Renal cortical epithelial cell (primary cell): ENCODE measurements at places on chromosomes 12 and 14.

DNA sequence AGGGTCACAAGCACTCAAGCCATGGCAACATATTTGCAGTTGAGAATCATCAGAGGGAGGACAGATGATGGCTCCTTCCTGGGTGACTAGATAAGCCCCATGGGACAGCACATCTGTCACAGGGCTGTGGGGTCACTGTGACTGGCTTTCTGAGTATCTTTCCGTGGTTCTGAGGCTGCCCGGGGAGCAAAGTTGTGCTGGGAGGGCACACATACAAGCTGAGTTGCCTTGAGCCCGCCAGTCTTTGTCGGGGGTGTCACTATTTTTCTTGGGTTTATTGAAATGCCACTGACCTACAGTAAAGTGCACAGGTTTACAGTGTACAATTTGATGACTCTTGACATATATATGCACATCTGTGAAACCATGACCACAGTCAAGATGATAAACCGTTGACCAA, 17.2 kb upstream of the KIF26A start:
- no peak for DNase-seq

DNA sequence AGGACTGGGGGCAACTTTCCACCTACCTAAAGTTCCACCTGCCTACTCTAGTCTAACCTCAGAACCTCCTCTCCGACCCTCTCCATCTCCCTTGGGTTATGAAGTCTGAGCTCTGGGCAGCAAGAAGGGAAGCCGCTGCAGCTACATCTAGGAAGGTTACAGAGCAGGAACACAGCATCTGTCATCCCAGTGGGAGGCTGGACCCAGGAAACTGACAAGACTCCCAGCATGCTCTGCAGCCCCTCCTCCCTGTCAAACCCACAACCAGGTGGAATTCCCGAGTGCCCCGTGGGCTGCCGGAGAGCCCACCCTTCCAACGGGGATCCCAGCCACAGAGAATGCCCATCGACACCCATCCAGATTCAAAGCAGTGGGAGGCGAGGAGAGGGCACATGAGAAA, 2.1 kb downstream of the TESC start:
- DNase-seq = no peak

DNA sequence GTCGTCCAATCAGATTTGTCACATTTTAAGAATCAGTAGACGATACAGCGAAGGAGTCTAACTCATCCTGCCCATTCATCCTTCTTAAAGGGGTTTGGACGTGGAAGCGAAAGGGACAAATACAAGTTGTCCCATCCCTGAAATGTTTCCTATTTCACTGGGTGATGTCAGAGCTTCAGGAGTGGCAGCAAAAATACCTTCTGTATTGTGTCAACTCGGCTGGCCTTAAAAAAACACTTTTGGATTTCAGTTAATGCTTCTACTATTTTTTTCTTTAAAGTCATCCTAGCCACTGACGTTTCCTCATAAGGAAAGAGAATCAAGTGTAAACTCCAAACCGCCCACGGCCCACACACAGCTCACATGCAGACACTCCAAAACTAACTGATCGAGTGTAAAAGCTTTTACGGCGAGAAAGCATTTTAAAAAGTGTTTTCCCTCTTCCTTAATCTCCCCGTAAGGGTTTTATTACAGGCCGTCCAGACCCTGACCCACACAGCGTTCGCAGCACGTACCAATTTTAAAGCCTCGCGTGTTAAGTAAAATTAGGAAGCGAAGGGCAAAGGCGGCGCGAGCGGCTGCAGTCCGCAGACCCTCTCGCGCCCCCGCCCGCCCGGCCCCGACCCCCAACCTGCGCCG, 593 bp downstream of the CFL2 start:
- DNase-seq = peak; percentile 86

- DNase-seq = no peak
Observed at GRCh38 chr12:118377021-118377883, 897 bp downstream of the SUDS3 start.

- DNase-seq = peak; percentile 65
Observed at GRCh38 chr12:46342562-46343033, 30.0 kb downstream of the SLC38A2 start.

DNA sequence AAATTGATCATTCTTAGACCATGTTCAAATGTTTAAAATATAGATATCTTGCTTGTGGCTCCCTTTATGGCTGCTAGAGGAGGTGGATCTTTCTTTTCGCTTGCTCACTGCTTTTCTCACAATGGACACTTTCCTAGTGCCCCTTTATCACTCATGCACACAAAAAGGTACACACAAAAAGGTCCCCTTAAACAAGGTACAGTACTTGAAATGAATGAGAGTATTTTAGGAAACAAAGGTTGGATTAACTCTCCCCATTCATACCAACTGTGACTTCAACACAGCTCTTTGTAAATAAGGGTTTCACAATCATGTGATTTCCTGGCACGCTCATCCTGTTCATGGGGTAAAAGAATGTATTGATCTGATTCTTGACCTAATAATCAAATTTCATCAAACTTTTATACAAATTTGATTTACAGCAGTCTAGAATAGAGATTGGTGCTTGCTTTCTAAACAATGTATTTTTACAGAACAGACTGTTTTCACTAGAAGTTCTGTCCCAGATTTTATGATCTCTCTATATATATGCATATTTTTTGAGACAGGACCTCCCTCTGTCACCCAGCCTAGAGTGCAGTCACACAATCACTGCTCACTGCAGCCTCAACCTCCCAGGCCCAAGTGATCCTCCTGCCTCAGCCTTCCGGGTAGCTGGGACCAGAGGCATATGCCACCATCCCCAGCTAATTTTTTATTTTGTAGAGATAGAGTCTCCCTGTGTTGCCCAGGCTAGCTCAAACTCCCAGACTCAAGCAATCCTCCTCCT, 34.4 kb upstream of the EPS8 start:
- no peak for DNase-seq
